Activated T-cell treated with anti-CD3 and anti-CD28 coated beads for 24 hours (primary cell): ENCODE measurements at places on chromosomes 11 and 22.

DNA sequence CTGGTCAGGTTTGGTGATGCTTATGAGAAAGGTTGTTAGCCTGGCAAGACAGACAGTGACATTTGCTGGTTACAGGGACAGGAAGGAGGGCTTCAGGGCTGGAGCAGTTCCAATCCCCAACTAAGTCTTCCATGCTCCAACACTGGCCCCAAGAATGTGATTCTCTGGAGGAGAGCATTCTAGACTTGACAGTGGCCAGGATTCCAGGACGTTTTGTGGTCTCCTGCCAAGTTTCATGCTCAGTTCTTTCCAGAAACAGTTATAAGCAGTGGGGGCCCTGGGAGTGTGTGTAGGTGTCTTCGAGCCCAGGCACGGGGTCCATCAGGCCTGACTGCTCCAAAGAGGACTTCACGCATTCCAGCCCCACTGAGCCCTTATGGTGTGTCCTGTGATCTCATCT, 8.9 kb upstream of the GRK3 start:
- no peak for DNase-seq

DNA sequence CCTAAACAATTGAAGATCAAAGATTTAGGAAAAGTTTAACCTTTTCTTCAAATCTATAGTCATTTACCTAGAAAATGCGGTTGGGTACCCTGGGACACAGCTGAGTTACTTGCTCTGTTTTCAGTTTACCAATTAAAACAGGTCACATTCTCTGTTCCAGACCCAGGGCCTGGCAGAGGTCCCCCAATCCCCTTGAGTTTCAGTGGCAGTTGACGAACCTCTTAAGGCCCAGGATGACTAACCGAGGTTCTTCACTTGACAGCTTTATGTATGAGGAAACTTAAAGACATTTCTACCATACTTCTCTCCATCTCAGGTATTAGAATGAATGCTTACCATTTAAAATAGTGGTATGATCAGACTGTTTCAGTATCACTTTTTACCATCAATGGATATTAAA, 16.3 kb downstream of the LDHAL6A start:
- DNase-seq = no peak

GRCh38 chr11:62542750-62543567, 3.6 kb downstream of the AHNAK start:
- peak; percentile 66 for DNase-seq

- DNase-seq = no peak
Observed at GRCh38 chr11:24171869-24172268, 325.0 kb upstream of the LUZP2 start.

GRCh38 chr22:44574057-44574639, 76.1 kb upstream of the RTL6 start:
- no peak for DNase-seq

DNA sequence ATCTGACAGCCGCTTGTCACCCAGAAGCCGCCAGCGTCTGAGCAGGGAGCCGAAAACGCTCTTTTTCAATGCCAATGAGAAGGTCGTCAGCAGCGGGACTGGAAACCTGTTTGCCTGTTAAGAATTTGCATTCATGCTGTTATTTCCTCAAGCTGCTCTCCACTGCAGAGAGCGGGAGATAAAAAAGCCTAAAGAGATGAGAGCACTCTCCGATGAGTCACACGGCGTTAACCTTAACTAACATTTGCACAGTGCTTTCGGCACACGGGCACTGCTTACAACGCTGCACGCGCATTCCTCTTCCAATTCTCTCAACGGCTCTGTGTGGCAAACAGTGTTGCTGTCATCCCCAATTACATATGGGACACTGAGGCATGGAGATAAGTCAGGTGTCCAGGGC, 40.0 kb upstream of the RTL6 start:
- DNase-seq = no peak

- DNase-seq = no peak
Observed at GRCh38 chr11:99534812-99535211, 514.1 kb downstream of the CNTN5 start.

DNA sequence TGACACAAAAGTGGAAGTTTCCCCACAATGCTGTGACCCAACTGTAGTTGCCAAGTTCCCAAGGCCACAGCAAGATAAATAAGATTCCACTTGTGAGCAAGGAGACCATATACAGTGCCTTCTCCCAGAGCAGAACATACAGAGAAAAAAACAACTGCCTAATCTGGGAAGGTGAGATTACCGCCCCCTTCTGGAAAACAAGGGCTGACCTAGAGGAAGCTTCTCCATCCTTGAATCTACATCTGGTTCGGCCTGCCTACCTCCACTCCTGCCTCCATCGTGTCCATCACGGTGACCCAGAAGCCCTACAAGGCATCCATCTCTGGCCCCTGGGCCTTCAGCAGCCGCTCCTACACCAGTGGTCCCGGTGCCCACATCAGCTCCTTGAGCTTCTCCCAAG, 6.1 kb upstream of the RNASEH2C start:
- DNase-seq = no peak

DNA sequence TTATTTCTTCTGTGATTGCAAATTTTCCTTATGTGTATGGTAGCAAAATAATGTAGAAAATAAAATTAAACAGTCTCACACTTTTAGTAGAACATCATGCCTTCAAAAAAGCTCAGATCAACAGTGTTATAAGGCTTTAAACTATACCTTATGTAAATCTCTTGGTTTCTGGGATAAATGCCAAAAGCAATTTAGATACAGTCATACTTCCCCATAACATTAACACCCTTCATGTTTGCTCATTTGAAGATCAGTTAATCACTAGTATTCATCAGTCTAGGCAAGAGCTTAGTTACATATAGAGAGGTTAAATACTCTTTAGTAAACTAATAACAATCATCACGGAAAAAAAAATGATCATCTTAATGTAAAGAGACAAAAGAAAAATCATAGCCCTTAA, 421.8 kb upstream of the ANO3 start:
- DNase-seq = no peak

GRCh38 chr11:65431451-65432099, 9.0 kb downstream of the NEAT1 start:
- no peak for DNase-seq

DNA sequence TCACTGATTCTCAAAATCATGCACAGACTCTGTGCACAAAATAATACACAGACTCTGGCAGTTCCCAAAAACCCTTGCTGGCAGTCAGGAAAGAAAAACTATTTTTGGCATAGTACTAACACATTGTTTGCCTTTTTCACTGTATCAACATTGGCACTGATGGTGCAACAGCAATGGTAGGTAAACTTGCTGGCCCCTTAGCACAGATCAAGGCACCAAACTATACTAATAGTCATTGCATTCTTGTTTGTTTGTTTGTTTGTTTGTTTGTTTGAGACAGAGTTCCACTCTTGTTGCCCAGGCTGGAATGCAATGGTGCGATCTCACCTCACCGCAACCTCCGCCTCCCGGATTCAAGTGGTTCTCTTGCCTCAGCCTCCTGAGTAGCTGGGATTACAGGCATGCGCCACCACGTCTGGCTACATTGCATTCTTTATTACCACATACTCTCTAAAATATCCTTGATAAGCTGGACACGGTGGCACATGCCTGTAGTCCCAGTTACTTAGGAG, 81.0 kb upstream of the SLC6A5 start:
- DNase-seq = no peak

DNA sequence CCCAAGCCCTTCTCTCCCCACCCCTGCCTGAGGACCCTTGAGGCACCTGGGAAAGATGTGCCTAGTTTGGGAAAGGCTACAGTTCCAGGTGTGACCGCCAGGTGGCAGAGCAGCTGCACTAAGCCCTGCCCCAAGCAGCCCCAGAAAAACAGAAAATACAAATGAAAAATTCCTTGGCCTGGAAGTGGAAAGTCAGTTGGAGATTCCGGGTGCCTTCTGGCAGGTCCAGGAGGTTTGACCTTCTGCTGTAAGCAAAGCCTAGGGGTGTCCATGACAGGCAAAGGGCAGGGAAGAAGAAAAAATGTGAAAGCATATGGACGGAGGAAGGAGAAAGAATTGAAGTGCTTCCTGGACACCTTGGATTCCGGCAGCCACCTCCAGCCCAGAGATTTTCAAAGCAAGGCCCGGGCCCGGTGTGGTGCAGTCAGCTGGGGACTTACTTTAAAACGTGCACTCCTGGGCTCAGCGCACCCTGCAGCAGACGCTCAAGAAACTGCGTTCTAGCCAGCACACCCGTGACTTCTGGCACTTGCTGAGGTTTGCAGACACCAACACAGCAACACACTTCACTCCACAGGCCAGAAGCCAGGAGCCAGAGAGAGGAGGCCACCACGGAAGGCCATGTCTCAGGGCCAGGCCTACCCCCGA, 37.3 kb upstream of the SLC22A12 start:
- DNase-seq = peak; percentile 27

DNA sequence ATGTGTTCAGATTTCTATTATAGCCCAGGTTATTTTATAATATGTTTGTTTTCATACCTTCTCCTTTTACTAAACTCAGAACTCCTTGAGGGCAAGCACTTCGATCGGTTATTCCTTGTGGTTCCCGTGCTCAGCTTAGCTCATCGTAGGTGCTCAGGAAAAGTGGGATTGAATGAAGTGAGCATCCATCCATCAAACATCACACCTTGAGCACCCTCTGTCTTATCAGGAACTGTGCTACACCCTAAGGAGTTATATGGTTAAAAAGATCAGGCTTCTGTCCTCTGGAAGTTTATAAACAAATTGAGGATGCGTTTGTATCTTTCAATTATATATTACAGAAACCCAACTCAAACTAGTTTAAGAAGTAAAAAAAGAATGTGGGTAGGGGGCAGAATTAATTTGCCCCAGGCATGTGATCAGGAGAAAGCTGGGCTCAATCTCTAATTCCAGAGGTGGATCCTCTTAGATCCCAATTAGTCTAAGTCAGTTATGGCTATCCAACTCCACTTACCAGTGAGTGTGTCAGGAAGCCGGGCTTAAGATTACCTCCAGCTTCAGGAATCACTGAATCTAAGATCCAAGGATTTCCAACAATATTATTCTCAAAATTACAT, 59.9 kb upstream of the RRAS2 start:
- no peak for DNase-seq

DNA sequence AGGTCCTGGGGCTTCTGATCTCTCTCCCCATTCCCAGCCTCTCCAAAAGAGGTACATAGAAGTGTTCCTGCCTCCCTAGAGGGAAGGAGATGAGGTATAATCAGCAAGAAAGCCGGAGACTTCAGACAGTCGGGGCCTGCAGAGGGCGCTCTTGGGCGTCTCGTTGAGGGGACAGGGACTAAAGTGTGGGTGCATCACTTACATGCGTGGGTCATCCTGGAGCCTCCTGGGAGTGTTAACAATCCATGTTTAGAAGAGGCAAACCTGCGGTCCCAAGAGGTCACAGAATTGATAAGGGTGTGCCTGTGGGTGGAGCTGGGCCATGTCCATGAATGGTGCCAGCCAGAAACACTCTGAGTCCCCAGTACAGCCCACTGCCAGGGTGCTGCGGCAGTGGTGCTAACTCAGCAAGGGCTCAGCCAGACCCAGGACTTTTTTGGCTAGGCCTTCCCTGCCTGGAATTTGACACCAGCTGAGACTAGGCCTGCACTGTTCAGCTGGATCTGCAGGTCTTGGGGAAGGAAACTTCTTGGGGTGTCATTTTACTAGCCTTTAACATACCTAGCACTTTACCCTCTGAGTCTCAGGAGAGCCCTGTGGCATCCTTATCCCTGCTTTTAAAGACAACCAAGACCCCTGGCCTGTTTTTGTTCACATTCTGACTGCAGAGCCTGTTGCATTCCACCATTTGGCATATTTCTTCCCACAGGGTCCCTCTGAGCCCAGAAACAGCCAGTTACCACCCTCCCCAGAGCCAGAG, 5.5 kb downstream of the YDJC start:
- peak; percentile 24 for DNase-seq

DNA sequence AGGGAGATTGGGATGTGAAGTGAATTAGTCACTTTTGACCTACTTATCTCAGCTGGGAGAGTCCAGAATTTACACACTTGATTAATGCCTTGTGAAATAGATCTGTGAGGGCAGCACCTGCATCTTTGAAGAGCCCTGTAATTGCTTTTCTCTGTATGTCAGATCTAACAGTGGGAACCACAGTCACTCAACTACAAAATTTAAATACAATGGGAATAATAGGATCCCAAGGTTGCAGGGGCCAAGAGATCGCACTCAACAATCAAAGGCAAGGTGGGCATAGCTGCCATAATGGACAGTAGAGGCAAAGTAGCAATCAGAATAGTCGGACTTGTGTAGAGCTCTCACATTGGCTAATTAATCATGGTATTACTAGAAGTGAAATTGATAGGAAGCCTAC, 45.5 kb upstream of the NARS2 start:
- DNase-seq = no peak

GRCh38 chr11:70628855-70629844, 230.8 kb downstream of the CTTN start:
- no peak for DNase-seq

- DNase-seq = no peak
Observed at GRCh38 chr11:46722566-46723358, 3.7 kb downstream of the F2 start.

DNA sequence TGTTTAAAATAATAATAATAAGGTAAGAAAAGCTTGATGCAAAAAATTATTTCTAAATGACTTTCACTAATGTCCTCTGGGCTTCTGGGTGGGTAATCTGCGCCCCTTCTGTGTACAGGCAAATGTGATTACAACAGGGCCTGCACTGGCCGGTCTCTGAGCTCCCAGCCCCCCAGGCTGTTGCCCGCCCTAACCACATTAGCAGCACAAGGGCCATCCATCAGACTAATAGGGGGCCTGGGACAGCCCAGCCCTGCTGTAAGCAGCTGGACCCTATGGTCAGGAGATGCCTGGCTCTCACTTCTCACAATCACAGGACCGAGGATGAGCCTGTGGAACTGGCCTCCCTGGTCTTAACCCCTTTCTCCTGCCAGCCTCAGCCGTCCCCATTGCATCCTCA, 388.4 kb downstream of the BUD13 start:
- no peak for DNase-seq

- DNase-seq = no peak
Observed at GRCh38 chr11:8707541-8708191, 25.1 kb downstream of the RPL27A start.

- DNase-seq = no peak
Observed at GRCh38 chr22:40204321-40205116, 26.8 kb downstream of the TNRC6B start.
